ENCODE measurements at places on chromosomes 13 and 19.

GRCh38 chr13:40975441-40975840 is 43.7 kb downstream of the ELF1 start:
- no peak for DNase-seq

DNA sequence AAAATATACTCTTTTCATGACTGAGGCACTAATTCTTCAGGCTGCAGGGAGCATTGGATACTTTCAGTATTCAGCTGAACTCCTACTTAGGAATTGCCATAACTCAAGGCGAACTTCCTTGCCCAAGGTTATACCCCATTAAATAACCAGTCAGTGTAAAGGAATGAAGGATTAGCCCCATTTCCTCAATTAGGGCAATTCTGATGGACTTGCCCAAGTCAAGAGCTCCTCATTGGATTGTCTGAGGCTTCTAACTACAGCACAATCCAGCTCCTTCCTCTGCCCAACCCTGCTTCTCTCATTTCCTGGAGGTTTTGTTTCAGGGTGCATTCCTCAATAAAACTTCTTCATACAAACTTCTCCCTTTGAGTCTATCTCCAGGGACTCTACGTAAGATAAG is 329.2 kb downstream of the LIG4 start:
- DNase-seq = no peak

DNA sequence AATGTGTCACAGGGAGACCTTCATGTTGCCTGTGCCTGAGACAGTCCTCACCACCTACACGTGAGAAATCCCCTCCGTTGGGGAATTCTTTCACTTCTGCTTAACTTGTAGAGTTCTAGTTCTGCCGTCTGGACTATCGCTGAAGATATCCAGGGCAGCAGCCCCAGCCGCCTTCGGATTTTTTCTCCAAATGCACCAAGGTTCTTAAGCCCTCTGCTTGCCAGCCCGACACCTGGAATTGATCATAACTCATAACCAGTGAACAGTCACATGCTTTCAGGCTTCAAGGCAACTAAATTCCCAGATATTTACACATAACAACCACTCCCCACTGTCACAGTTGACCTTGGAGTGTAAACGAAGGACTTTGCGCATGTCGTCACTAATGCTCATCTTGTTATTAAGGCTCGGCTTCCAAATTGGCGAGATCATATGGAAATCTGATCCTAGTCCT is 114.4 kb downstream of the RAB20 start:
- DNase-seq = no peak

- no peak for DNase-seq
These were observed 44.2 kb downstream of the SERTM1 start for GRCh38 chr13:36717966-36718545.

DNA sequence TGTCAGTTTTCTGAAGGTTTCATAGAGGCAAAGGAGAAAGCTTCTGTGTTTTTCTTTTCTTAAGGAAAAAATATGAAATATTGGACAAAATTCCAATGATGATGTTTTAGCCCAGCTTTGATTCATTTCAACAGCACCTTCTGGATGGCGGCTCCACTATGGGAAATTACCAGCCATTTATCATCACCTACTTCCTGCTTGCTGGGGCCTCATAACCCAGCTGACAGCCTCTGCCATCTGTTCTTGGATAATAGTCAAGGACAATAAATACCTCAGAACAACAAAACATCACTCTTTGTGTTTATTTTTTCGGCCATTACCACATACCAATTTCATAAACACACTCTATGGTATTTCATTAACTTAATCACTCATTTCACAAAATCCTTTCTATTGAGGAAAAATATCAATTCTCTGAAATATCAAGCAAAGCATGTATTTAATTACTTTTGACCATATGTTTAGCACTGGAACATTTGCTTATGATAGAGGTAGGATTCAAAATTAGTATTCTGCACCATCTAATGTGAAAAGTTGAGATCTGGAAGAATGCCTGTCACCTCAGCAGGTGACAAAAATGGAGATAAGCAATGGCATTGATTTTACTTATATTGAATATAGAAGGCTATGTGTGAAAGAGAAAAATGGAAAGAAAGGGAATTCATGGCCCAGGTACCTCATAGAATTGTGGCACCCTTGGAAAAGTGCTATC is 629.7 kb downstream of the LIG4 start:
- DNase-seq = no peak

DNA sequence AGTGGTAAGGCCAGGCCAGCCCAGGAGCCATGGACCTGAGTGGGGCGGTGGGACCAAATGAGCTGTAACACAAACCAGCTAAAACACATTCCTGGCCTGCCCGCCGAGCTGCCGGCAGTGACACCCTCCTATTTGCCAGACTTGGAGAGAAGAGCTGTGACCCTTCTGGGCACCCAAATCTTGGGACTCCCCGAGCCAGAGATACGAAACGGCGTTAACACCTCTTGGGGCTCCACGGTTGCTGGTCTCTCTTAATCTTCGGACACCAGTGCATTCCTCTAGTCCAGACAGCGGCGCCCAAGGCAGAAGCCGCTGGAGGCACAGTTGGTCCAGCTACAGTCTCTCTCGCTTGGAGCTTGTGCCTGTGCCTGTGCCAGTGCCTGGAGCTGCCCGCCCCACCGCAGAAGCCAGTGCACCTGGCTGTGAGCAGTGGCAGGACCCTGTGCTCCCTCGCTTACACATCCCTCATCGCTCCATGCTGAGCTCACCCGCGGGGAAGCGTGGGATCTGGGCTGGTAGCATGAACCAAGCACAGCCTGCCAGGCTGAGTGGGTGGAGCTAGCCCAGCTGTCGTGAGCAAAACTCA is 147.2 kb upstream of the KLHL1 start:
- no peak for DNase-seq

- DNase-seq = no peak
These were observed 96.8 kb downstream of the GPR12 start for GRCh38 chr13:26663791-26664190.

- DNase-seq = no peak
These were observed 3.0 kb downstream of the LTBP4 start for GRCh38 chr19:40604171-40604646.

GRCh38 chr13:93698016-93698613 is 471.5 kb downstream of the GPC6 start:
- no peak for DNase-seq

DNA sequence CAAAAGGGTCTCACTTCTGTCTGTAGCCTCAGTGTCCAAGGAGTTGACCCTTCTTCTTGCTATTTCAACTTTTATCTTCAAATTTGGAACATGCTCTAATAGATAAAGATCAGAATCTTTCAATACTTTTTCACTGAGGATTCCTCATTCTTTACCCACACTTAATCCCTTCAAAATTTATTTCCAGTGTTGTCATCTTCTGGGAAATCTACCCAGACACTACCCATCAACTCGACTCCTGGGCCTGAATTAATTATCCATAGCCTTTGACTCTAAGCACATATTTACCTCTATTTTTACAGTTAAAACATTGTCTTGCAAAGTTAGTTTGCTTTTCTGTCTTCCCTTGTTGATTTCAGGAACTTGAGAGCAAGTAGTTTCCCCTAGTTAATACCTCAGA is 1022.5 kb downstream of the PCDH9 start:
- no peak for DNase-seq
